ENCODE measurements at places on chromosomes 7 and 10. TPM values are rescaled to one million over a fixed set of nuclear protein-coding genes. Genes with fewer than 3 reads are reported as not detected.

NKX2-3 gene
- total RNA-seq, result not detected

YAE1 gene
- total RNA-seq, result 40.0 TPM

RGS10 gene
- total RNA-seq, result 34.9 TPM

SPDYE2B gene
- total RNA-seq, result not detected

CALML5 gene
- not detected for total RNA-seq

ZNF853 gene
- total RNA-seq, result 0.13 TPM

HOXA5 gene
- total RNA-seq, result not detected

HECW1 gene
- under 0.01 TPM for total RNA-seq

OPN1SW gene
- total RNA-seq, result not detected

ACTA2 gene
- total RNA-seq, result 260 TPM

SSC4D gene
- total RNA-seq, result 0.56 TPM

HABP2 gene
- not detected for total RNA-seq

FGFR2 gene
- 0.06 TPM for total RNA-seq

GBX1 gene
- total RNA-seq, result not detected

BUB3 gene
- 226 TPM for total RNA-seq

DENND2A gene
- 22.2 TPM for total RNA-seq

CHAT gene
- not detected for total RNA-seq

LIPJ gene
- under 0.01 TPM for total RNA-seq

TMEM254 gene
- total RNA-seq, result 5.8 TPM

ZNF282 gene
- 18.7 TPM for total RNA-seq

AOC1 gene
- not detected for total RNA-seq

UPK3B gene
- 0.19 TPM for total RNA-seq

VIPR2 gene
- total RNA-seq, result 0.06 TPM

SH2D4B gene
- not detected for total RNA-seq

LBX1 gene
- total RNA-seq, result not detected

SPDYE6 gene
- not detected for total RNA-seq

GRID2IP gene
- total RNA-seq, result not detected

UCN3 gene
- not detected for total RNA-seq

ALKBH4 gene
- total RNA-seq, result 9.3 TPM

UTF1 gene
- not detected for total RNA-seq

DLX5 gene
- total RNA-seq, result not detected

AEBP1 gene
- 228 TPM for total RNA-seq

All from aortic smooth muscle cell (primary cell).